Breast epithelium (tissue), 4 donors: ENCODE measurements at places on chromosomes 3 and 15. TPM values are rescaled to one million over a fixed set of nuclear protein-coding genes. Genes with fewer than 3 reads are reported as not detected.

- DNase-seq = no peak
Measured at GRCh38 chr3:122758877-122759560, 34.6 kb downstream of the HSPBAP1 start.

DNA sequence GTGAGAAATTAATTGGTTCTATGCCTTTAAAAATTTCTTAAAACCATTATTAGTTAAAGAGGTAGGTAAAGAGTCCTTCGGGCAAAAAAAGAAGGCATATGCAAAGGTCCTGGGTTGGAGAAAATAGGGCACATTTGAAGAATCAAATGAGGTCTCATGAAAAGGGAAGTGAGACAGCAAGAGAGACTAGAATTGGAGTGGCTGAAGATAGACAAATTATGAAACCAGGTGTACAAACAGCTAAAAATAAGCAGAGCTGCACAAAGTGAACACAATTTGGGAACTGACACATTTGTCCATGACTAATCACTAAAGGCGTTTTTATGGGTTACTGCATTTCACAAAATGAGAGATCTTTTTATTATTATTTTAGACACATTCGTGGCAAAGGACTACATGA lies 581.2 kb downstream of the PYDC2 start:
- DNase-seq = no peak

GRCh38 chr15:58442122-58442521 lies 10.3 kb downstream of the LIPC start:
- no peak for DNase-seq

DNA sequence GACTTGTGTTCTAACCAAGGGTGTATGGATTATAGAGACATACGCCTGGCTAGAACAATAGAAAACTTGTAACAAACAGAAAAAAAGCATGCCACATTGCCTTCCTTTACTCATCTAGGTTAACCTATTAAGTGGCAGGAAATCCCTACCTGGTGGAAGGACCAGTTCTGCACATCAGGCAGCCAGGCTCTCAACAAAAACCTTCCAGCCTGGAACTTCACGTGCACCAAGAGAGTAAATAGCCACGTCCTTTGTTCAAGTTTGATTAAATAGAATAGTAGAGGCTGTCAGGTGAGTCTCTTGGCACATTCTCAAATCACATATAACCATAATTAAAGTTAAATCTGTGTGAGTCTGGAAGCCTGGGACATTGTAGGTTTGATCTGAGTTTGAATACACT lies 85.0 kb upstream of the DPH6 start:
- DNase-seq = no peak

DNA sequence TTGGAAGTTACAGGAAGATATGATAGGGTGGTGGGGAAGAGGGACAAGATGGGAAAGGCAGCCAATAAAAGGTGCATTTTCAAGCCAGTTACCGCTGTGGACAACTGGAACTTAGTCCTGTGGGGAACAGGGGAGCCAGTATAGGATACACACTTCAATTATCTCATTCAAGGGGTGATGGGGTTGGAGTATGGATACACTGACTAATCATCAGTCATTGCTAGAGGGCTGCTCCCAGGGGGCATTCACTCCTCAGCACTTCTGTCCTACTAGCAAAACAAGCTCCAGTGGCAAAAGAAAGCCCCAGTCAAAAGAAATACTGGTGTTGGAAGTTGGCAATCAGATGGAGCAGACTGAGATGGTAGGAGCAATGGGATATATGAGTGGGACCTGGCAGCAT lies 183.4 kb upstream of the GADL1 start:
- no peak for DNase-seq

- no peak for DNase-seq
Measured at GRCh38 chr15:25053000-25053815, 98.4 kb downstream of the SNRPN start.

DNA sequence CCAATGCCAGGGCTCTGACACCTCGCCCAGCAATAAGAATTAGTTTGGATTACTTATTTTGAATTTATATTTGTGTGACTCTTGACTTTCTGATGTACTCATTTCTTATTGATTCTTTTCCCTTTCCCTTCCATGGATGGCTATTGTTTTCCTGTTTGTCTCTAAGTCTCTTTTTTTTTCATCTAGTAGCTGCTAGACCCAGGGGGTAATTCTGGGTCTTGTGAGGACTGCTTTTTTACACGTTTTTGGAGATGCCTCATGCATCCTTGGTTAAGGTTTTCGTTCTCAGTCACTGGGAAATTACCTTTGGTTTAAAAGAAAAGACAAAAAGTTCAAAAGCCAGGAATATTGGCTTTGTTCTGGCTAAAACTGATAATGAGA lies 70.2 kb upstream of the STRIT1 start:
- DNase-seq = no peak

DNA sequence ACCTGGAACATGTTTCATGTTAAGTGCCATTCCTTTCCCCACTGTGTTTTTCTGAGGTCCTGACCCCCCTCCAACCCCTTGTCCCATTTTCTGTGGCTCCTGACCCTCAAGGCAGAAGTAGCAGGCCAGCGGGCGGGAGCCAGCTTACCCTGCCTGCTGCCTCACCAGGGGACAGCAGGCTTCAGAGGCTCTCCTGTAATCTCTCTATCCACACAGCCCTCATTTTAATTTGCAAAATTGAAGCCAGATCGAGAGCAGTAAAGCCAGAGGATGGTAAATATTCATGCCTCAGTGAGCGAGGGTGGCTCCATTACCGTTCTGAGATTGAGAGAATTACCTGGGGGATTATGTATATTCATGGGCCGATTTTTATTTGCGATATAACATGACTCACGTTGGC lies 147.6 kb downstream of the DNAJB8 start:
- DNase-seq = no peak

DNA sequence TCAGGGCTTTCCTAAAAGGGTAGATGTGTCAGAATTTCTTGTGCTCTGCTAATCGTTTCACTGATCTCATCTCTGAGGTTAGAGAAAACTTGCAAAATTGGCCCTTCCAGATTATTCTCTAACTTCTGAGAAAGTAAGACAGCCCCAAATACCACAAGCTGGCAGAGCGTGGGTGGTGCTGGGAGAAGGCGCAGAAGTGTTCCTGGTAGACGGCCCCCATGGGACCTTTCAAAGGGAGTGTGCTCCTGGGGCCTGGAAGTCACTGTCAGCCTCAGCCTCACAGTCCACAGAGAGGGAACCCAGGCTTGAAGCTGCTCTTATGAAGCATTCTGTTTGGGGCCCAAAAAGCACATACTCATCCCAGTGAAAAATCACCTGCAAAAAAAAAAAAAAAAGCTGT lies 86.5 kb upstream of the PFN2 start:
- DNase-seq = no peak

DNA sequence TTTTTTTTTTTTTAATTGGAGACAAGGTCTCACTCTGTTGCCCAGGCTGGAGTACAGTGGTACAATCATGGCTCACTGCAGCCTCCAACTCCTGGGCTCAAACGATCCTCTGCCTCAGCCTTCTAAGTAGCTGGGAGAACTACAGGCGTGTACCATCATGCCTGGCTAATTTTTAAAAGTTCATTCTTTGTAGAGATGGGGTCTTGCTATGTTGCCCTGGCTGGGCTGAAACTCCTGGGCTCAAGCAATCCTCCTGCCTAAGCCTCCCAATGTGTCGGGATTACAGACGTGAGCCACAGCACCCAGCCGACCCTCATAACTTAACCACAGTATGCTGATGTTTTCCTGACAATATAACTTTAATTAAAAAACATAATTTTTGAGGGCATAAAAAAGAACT lies 24.3 kb downstream of the IL17RD start:
- DNase-seq = no peak

GRCh38 chr3:165185707-165186327 lies 10.4 kb downstream of the SLITRK3 start:
- no peak for DNase-seq

DNA sequence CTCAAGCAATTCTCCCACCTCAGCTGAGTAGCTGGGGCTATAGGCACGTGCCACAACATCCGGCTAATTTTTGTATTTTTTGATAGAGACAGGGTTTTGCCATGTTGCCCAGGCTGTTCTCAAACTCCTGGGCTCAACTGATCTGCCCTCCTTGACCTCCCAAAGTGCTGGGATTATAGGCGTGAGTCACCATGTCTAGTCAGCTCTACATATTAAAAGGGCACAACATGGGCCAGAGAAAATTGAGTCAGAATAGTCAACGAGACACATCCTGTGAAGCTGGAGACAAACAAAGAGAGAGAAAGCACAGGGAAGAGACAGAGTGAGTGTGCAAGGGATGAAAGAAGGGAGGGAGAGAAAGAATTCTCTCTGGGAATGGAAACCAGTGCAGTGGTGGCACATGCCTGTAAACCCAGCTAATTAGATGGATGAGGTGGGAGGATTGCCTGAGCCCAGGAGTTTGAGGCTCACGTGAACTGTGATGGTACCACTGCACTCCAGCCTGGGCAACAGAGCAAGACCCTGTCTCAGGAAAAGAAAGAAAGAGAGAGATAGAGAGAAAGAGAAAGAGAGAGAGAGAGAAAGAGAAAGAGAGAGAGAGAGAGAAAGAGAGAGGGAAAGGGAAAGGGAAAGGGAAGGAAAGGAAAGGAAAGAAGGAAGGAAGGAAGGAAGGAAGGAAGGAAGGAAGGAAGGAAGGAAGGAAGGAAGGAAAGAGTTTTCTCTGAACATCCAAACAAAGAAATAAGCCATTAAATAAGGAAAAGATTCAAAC lies 107.2 kb upstream of the SLC25A36 start:
- DNase-seq = no peak

- DNase-seq = no peak
Measured at GRCh38 chr3:37041546-37042195, 48.4 kb downstream of the MLH1 start.

DNA sequence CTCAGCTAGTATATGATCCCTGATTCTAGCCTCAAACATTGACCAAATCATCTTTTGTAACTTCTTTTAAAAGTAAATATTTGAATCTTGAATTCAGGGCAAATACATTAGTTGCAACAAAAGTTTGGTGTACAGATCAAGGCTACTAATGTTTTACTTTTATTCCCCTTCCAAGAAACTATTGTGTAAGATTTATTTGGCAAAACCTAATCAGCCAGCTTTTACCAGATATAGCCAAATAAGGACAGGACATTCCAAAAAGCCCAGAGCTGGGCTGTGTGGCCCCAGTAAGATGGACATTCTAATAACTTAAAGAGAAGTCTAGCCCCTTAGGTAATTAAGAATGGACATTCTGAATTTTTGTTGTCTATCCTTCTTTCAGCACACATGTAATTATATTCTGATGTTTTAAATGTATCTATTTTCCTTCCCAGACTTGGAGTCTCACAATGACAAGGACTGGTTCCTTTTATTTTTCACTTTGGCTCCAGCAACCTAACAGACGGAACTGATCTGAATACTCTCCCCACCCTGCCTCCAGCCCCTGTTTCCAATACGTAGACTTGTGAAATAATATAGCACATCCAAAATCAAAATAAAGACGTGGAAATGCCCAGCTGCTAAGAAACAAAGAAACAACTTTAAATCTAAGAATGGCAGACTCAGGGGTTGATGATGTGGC lies 48.1 kb downstream of the STARD5 start:
- DNase-seq = no peak

DNA sequence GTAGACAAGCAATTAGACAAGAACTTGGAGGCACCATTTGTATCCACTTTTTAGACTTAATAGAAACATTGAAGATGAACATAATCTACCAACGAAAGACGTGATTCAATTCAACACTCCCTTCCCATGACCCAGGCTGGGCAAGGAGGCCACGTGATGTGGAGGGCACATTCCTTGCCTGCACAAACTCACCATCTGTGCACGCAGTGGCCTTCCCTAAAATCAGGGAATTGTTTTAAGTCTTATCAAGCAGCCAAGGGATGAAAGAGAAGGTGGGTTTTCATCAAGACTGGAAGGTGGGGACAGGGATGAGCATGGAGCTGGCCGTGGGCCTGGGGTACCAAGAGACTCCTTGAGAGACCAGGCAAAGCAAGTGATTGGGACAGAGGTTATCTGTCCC lies 13.5 kb downstream of the STARD5 start:
- DNase-seq = no peak

DNA sequence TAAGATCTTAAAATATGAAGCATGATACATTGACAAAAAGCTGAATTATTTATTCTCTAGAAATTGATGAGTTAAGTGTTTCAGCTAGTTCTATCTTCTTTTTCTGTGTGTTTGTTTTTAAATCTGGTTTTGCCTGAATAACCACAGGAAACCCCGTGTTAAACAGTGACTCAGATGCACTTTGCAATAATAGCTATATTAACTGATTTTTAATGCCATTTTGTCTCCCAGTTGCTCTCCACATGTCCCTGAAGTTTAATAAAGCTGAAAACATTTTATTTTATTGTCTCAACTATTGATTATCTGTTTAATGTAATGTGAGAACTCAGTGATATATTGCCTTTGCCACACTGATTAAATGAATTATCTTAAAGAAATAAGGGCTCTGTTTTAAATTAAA lies 42.8 kb upstream of the ROBO1 start:
- no peak for DNase-seq

DNA sequence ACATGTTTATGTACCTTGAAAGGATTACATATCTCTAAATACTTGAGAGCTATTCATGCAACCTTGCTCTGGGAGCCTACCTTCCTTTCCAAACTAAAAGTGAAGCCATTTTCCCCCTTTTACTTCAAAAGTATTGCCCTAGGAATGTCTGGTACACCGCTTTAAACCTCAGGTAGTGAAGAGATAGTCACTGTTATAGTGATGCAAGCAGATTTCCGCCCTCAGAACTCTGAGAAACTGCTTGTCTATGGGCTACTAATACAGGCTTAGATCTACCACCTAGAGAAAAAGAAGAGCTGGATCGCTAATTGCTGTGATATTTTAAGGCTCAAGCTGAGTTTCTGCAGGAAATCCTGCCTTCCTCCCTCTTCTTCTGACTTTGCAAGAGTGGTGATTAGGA lies 78.6 kb downstream of the SEMA6D start:
- no peak for DNase-seq

DNA sequence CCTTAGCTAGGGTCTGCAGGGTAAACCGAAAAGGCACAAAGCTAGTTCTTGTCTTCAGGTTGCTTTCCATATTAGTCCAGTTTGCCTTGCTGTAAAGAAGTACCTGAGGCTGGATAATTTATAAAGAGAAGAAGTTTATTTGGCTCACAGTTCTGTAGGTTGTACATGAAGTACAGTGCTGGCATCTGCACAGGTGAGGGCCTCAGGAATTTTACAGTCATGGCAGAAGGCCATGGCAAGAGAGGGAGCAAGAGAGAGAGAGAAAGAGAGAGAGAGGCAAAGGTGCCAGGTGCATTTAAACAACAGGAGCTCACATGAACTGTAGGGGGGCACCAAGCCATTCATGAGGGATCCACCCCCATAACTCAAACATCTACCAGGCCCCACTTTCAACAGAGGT lies 26.9 kb downstream of the TRIM42 start:
- no peak for DNase-seq

- no peak for DNase-seq
Measured at GRCh38 chr15:79919090-79919748, 22.4 kb upstream of the MTHFS start.

DNAH12 gene
- total RNA-seq = 0.15 TPM

GOLGA6L7 gene
- not detected for total RNA-seq

COPG1 gene
- total RNA-seq = 102 TPM

SLC9C1 gene
- not detected for total RNA-seq

RSRC1 gene
- total RNA-seq = 59.3 TPM

SLC6A11 gene
- not detected for total RNA-seq

CMTM7 gene
- total RNA-seq = 111 TPM

CGNL1 gene
- total RNA-seq = 18.4 TPM

CPA3 gene
- total RNA-seq = 44.2 TPM
